ENCODE measurements at places on chromosomes 7 and 10. TPM values are rescaled to one million over a fixed set of nuclear protein-coding genes. Genes with fewer than 3 reads are reported as not detected.

The FXYD4 gene
- not detected for total RNA-seq

The CASTOR2 gene
- 22.3 TPM for total RNA-seq

The GIMAP5 gene
- total RNA-seq = not detected

The KNDC1 gene
- 16.7 TPM for total RNA-seq

The ZNF25 gene
- 1.2 TPM for total RNA-seq

The FLNC gene
- 26.9 TPM for total RNA-seq

The PPP1R17 gene
- 2.3 TPM for total RNA-seq

The ACBD7 gene
- total RNA-seq = 6.1 TPM

GRCh38 chr10:49178489-49179471 is 9.4 kb downstream of the TMEM273 start:
- DNase-seq = no peak

DNA sequence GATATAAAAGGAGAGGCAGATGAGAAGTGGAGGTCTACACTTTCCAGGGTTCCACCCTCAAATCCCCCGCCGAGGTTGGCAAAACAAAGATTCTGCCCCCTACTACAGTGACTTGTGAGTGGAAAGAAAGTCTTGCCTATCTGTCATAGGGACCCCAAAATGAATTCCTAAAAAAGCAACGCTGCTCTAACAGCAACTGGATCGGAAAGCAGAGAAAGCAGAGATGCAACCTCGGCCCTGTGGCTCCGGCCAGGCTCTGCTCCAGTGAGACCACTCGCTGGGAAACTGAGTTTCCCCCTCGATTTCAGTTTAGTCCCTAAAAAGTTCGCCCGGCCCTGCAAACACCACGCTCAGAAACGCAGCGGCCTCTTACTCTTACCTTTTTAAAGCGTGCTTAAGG is 297.9 kb upstream of the NFE2L3 start:
- no peak for DNase-seq

DNA sequence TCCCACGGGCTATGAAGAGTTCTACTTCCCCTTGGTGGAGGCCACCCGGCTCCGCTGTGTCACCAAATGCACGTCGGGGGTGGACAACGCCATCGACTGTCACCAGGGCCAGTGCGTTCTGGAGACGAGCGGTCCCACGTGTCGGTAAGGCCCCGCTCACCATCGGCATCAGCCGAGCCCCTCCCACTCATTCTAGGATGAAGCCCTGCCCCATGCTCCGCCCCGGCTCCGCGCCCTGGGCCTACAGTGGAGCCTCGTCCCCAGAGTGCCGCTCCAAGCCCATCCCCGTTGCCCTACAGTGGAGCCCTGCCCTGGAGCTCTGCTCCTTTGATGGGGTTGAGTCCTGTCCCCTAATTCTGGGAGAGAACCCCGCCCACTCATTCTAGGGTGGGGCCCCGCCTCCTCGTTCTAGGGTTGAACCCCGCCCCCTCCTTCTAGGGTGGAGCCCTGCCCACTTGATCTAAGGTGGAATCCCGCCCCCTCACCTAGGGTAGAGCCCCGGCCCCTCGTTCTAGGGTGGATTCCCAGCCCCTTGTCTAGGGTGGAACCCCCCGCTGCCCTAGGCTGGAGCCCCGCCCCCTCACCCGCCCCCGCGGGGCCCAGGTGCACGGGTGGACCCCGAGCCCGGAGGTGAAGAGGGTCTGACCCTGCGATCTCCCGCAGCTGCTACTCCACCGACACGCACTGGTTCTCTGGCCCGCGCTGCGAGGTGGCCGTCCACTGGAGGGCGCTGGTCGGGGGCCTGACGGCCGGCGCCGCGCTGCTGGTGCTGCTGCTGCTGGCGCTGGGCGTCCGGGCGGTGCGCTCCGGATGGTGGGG is 3.4 kb upstream of the MUC12 start:
- peak; percentile 100 for DNase-seq

GRCh38 chr7:1241603-1242255 is 9.1 kb downstream of the UNCX start:
- peak; percentile 82 for DNase-seq

- peak; percentile 19 for DNase-seq
Observed at GRCh38 chr7:90412458-90413184, 9.4 kb downstream of the CLDN12 start.

DNA sequence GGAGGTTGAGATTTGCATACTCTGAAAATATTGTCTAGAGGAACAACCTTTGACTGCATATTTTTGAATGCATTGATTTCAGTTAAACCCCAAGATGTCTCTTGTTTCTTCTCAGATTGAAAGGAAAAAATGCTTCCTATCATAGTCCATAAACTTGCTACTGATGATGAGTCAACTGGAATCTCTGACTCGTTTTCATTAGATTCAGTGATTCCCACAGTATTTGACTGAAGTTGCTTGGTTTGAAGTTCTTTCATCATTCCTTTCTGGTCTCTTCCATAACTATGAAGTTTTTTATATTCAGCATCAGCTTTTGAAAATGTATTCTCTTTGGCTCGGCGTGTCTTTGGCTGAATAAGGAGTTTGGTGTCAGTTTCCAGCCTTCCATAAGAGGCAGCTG is 10.7 kb downstream of the PEX1 start:
- DNase-seq = no peak

GRCh38 chr7:45881759-45882464 is 6.4 kb upstream of the IGFBP1 start:
- DNase-seq = no peak

GRCh38 chr10:123974406-123974805 is 82.8 kb upstream of the CPXM2 start:
- no peak for DNase-seq

GRCh38 chr7:84729284-84729683 is 457.6 kb downstream of the SEMA3D start:
- no peak for DNase-seq

- no peak for DNase-seq
Observed at GRCh38 chr7:44066111-44066460, 719 bp upstream of the PGAM2 start.

DNA sequence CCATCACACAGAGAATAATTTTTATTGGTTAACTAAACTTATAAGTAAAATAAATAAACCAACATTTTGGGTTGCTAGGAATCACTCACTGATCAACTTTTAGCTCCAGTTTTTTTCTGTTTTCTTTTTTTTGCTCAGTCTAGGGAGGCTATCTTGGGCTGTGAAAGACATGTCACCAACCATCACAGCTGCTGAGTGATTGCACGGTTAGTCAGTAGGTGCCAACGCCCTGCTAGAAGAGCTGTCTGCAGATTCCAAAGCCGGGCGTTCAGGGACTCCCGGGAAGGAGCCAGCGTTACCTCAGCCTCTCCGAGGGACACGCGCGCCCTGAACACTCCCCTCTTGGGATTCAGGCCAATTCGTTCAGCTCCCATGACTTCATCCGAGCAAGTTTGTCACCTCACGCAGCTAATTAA is 604 bp upstream of the STAM start:
- peak; percentile 66 for DNase-seq

DNA sequence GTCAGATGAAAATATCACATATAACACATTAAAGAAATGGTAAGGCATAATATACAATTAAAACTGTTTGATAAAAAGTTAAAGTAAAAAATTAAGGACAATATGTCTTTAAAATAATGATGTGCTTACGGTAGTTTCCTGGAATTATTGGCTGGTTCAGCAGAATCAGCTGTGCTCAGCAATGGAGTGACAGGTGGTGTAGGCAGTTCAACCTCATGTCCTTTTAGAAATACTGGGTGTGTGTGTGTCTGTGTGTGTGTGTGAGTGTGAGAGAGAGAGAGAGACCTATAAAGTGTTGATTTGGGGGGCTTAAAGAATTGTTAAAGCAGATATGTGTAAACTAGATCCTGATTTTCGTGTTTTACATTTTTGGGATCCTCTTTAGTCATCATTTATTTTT is 141.2 kb downstream of the ADAM22 start:
- no peak for DNase-seq

- no peak for DNase-seq
Observed at GRCh38 chr7:26626687-26627086, 237.7 kb downstream of the SKAP2 start.

DNA sequence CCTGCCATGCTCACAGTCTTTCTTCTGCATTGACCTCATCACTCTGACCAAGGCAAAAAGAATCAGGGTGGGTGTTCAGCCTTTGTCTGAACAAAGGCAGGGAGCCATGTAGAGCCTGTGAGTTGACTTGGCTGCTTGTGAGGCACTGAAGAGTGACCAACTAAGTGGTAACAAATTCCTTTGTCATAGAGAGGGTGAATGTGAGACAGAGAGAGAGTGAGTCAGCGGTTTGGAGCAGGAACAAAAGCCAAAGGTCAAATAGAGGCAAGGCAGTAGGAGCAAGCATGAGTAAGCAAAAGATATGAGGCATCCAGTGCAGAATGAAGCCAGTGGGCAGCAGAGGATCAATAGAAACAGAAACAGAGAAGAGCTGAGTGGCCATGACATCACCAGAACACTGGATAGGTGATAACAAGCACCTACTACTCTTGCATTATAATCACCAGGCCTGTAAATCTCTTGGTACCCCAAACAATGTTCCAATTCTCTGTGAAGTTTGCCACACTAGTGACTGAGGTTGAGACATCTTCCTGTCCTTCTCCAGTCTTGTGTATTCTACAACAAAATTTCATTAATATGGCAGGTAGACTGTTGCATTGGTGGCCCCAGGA is 116.2 kb upstream of the LAMB4 start:
- DNase-seq = no peak
